ENCODE measurements at places on chromosomes 4 and X. TPM values are rescaled to one million over a fixed set of nuclear protein-coding genes. Genes with fewer than 3 reads are reported as not detected.

DNA sequence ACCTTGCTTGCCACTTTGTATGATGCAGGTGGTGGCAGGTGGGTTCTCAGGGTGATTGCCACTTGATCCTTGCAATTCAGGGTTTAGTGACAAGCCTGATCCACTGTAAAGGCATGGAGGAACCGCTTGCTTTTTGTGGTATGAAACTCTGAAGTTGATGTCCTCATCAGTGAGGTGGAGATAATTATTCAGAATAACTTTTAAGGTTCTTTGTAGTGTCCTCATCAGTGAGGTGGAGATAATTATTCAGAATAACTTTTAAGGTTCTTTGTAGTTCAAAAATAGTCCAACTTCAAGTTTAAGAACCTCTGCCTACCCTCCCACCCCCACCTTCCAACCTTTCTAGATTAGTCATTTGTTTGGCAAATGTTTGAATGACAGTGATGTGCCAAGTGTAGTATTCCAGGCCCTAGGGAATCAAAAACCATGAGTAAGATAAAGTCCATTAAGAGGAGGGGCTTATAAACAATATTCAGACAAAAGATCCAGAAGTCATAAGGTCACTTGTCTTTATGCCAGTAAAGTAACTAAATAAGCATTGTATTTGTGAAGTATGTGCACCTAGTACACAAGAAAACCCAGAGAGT lies 51.2 kb downstream of the DCUN1D4 start:
- no peak for DNase-seq

DNA sequence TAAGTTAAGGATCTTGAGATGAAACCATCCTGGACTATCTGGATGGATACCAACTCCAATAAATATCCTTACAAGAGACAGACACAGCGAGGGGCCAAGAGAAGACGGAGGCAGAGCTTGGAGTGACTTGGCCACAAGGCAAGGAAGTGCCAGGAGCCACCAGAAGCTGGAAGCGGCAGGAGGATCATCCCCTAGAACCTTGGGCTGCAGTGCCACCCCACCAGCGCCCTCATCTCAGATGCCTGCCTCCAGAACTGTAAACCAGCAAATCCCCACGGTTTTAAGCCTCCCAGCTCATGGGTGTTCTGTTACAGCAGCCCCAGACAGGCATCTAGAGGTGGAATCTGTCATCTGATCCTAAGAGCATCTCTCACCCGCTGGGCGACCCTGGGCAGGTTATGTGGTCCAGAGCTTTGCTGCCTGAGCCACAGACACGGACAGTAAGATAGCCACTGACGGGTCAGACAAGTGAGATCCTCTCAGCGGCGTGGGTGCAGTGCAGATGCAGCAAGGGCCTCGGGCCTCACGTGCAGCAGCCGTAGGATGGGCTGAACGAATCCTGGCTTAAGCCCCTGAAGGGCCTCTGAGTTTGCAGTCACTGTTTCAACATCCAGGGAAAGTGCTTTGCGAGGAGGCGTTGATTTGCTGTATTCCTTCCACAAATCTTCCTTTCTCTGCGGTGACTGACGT lies 25.1 kb upstream of the MXD4 start:
- DNase-seq: no peak

SMIM43 gene
- total RNA-seq: not detected

FAM9A gene
- total RNA-seq: not detected

DNA sequence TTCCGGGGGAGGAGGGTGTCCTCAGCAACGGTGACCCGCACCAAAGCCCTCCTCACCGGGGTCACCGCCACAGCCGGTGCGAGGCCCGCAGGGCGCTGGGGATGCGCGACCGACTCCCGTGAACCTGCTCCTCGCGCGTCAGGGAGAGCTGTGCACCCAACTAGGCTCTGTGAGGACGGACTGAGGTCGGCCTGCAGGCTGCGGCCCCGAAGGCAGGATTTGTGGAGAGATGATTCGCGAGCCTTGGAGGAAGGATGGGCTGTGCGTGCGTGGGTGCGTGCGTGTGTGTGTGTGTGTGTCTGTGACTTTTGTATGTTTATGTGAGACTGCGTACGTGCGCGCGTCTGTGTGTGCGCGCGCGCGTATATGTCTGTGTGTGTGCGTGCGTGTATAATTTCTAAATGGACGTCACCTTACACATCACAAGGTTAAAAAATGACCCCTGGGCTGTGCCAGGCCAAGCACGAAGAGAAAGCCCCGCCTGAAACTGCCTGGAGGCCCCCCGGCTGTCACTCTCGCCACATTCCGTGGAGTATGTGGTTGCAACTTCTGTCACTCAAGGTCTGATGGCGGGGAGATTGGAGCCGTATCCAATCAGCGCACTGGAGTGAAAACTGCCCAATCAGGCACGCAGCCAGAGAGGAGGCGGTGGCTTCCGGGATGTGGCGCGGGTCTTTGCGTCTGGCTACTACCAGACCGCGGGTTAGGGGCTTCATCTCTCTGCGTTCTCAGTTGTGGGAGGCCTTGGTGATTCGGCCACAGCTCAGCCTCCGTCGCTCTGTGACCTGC lies at the start of gene ZNF141:
Gene ZNF141, plus strand, starts transcription at position 672 of the 789 bp plus-strand sequence. CDS start 170 bp downstream, outside the sequence.
- DNase-seq: peak; percentile 84

ADAD1 gene
- not detected for total RNA-seq
